Suprapubic skin (tissue), 4 donors: ENCODE measurements at places on chromosomes 7 and 10.

- H3K27ac ChIP-seq = no peak overlapping the region
- no peaks in the 10 kb centered on the region for H3K4me1 ChIP-seq
- no peak overlapping the region for H3K4me3 ChIP-seq
- DNase-seq = no peak
- H3K27me3 ChIP-seq = peaks cover 9% of the 10 kb centered on the region
- no peaks in the 10 kb centered on the region for H3K36me3 ChIP-seq
Observed at GRCh38 chr7:132276976-132277725, 299.1 kb downstream of the PLXNA4 start.

DNA sequence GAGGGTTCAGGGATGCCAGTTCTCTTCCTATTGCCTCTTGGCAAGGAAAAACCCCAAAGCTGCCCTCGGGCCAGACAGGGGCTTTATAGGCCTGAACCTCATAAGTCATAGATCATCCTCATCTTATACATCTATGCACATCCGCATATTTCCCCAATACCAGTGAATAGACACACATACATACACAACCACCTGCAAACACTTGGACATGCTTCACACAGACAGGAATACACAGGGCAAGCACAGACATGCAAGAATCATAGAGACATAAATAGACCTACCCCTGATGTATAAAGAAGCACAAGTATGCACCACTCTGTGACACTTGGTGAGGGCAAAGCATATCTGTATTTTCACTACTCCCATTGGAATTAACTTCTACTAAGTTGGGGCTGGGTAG, 30.7 kb downstream of the MBL2 start:
- H3K4me1 ChIP-seq = no peaks in the 10 kb centered on the region
- H3K36me3 ChIP-seq = no peaks in the 10 kb centered on the region
- H3K27ac ChIP-seq = no peak overlapping the region
- no peak for DNase-seq
- H3K4me3 ChIP-seq = no peak overlapping the region
- no peaks in the 10 kb centered on the region for H3K27me3 ChIP-seq

GRCh38 chr7:6166443-6166891, 106.0 kb downstream of the CYTH3 start:
- no peak overlapping the region for H3K27ac ChIP-seq
- no peak overlapping the region for H3K4me3 ChIP-seq
- no peak for DNase-seq
- no peaks in the 10 kb centered on the region for H3K27me3 ChIP-seq
- peaks cover 59% of the 10 kb centered on the region for H3K36me3 ChIP-seq

GRCh38 chr7:96887426-96887825, 117.9 kb upstream of the DLX6 start:
- H3K4me3 ChIP-seq = no peak overlapping the region
- no peak for DNase-seq
- no peaks in the 10 kb centered on the region for H3K4me1 ChIP-seq
- no peaks in the 10 kb centered on the region for H3K36me3 ChIP-seq
- no peaks in the 10 kb centered on the region for H3K27me3 ChIP-seq
- H3K27ac ChIP-seq = no peak overlapping the region

DNA sequence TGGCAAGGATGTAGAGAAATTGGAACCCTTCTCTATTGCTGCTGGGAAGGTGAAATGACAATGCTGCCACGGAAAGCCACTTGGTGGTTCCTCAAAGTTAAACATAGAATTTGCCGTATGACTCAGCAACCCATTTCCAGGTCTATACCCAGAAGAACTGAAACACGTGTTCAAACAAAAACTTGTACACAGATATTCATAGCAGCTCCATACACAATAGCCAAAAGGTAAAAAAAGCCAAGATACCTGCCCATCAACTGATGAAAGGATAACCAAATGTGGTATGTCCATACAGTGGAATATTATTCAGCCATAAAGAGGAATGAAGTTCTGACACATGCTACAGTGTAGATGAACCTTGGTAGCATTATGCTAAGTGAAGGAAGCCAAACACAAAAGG, 39.1 kb downstream of the LHPP start:
- no peak overlapping the region for H3K27ac ChIP-seq
- H3K4me1 ChIP-seq = no peaks in the 10 kb centered on the region
- H3K27me3 ChIP-seq = no peaks in the 10 kb centered on the region
- DNase-seq = no peak

GRCh38 chr7:90988996-90989765, 275.1 kb upstream of the FZD1 start:
- no peak overlapping the region for H3K27ac ChIP-seq
- H3K4me3 ChIP-seq = no peak overlapping the region
- H3K27me3 ChIP-seq = no peaks in the 10 kb centered on the region

DNA sequence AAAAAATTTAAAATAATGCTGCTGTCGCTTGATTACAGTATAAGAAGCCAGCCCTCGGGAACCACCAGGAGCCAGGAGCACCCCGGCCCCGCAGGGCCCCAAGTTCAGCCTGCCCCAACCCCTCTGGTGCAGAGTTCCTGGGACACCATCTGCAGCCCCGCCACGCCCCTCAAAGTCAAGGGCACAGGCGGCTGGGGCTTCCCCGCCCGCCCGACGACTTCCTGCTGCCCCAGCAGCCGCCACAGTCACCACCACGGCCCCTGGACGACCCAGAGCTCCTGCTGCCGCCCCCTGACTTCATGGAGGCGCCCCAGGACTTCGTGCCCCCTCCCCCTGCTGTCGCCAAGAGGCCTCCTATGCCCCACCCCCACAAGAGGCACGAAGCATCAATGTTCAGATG, 103.6 kb upstream of the PDSS1 start:
- DNase-seq = no peak
- H3K27ac ChIP-seq = no peak overlapping the region
- H3K27me3 ChIP-seq = peaks cover 3% of the 10 kb centered on the region
- H3K4me1 ChIP-seq = no peaks in the 10 kb centered on the region

GRCh38 chr7:44547536-44548231, 6.6 kb upstream of the NPC1L1 start:
- no peaks in the 10 kb centered on the region for H3K36me3 ChIP-seq
- no peaks in the 10 kb centered on the region for H3K27me3 ChIP-seq

GRCh38 chr7:16431646-16432424, 10.5 kb upstream of the CRPPA start:
- DNase-seq = no peak
- H3K27me3 ChIP-seq = no peaks in the 10 kb centered on the region
- no peaks in the 10 kb centered on the region for H3K36me3 ChIP-seq
- H3K4me3 ChIP-seq = no peak overlapping the region

GRCh38 chr10:31152421-31153135, 120.9 kb upstream of the ZNF438 start:
- no peaks in the 10 kb centered on the region for H3K36me3 ChIP-seq
- H3K4me3 ChIP-seq = no peak overlapping the region
- H3K27ac ChIP-seq = no peak overlapping the region
- H3K27me3 ChIP-seq = no peaks in the 10 kb centered on the region

DNA sequence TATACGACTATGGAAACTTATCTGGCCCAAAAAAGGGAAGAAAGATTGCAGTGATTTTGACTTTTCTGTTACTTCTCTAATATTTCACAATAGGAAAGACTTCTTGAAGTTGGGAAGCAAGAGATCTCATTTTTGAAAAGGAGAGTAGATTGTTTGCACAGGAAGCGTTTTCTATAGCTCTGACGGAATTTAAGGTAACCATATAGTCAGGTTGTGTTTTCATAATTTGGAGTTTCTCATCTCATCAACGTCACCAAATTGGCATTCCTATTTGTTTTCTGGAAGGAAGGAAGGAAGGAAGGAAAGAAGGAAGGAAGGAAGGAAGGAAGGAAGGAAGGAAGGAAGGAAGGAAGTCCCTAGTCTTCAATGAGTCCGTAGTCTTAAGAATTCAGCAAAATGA, 732.0 kb downstream of the XPNPEP1 start:
- H3K36me3 ChIP-seq = no peaks in the 10 kb centered on the region
- no peak overlapping the region for H3K27ac ChIP-seq
- no peak overlapping the region for H3K4me3 ChIP-seq

- H3K27ac ChIP-seq = no peak overlapping the region
- no peaks in the 10 kb centered on the region for H3K27me3 ChIP-seq
- DNase-seq = no peak
Observed at GRCh38 chr10:60872451-60872850, 71.5 kb downstream of the RHOBTB1 start.

GRCh38 chr7:2728316-2729030, 40.5 kb downstream of the AMZ1 start:
- peaks cover 7% of the 10 kb centered on the region for H3K4me1 ChIP-seq
- H3K36me3 ChIP-seq = peaks cover 25% of the 10 kb centered on the region
- H3K27ac ChIP-seq = no peak overlapping the region
- DNase-seq = peak; percentile 55

DNA sequence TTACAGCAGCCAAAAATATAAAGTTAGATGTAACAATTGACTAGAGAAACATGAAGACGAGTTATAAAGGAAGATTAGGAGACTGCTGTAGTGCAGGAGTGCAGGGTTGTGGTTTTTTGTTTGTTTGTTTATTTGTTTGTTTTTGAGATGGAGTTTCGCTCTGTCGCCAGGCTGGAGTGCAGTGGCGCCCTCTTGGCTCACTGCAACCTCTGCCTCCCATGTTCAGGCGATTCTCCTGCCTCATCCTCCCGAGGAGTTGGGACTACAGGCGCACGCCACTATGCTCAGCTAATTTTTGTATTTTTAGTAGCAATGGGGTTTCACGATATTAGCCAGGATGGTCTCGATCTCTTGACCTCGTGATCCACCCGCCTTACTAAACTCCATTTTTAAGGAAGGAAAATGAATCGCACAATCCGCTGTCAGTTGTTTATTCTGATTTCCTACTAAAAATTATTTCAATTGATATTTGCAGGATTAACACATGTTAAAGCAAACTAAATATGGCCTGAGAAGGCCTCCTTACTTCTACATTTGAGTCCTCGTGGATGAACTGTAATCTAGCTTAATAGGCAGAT, 233.3 kb downstream of the NSUN6 start:
- no peaks in the 10 kb centered on the region for H3K27me3 ChIP-seq
- no peak for DNase-seq
- H3K36me3 ChIP-seq = no peaks in the 10 kb centered on the region
- no peak overlapping the region for H3K27ac ChIP-seq

DNA sequence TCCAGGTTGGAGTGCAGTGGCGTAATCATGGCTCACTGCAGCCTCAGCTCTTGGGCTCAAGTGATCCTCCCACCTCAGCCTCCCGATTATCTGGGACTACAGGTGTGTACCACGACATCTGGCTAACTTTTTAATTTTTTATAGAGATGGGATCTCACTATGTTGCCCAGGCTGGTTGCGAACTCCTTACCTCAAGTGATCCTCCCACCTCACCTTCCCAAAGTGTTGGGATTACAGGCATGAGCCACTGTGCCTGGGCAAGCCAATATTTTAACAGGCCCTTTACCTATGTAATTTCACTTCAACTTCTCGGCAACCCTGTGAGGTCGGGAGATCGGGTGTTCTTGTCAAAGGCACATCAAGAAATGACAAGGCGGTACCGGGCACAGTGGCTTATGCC, 146.3 kb downstream of the CUX1 start:
- no peaks in the 10 kb centered on the region for H3K36me3 ChIP-seq
- DNase-seq = no peak
- no peak overlapping the region for H3K27ac ChIP-seq
- no peaks in the 10 kb centered on the region for H3K27me3 ChIP-seq
- H3K4me1 ChIP-seq = no peaks in the 10 kb centered on the region
- no peak overlapping the region for H3K4me3 ChIP-seq

- peaks cover 12% of the 10 kb centered on the region for H3K4me1 ChIP-seq
- no peaks in the 10 kb centered on the region for H3K36me3 ChIP-seq
- DNase-seq = no peak
Observed at GRCh38 chr7:12683678-12684585, 3.5 kb upstream of the ARL4A start.

DNA sequence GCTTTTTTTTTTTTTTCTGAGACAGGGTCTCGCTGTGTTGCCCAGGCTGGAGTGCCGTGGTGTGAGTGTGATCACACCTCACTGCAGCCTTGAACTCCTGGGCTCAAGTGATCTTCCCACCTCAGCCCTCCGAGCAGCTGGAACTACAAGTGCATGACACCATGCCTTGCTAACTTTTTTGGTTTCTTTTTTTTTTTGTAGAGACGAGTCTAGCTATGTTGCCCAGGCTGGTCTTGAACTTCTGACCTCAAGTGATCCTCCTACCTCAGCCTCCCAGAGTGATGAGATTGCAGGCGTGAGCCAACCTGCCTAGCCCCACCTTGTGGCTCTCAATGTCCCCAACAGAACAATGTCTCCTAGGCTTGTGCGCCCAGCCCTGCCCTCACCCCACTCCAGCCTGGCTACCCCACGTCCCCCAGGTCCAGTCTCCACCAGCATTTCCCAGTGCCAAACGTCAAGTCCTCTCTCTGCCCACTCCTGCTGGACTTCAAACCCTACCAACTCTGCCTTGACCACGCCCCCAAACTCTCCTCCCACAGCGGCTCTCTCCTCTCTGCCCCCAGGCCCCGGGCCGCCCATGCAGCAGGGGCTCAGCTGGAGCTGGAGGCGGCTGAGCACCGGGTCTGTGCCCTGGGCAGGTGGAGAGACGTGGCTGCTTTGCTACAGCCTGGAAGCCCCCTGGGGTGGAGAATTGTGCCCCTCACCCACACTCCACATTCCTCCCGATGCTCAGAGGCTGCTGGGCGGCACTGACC, 18.9 kb downstream of the BHLHA15 start:
- H3K27me3 ChIP-seq = no peaks in the 10 kb centered on the region
- no peaks in the 10 kb centered on the region for H3K4me1 ChIP-seq
- no peak for DNase-seq
- H3K4me3 ChIP-seq = no peak overlapping the region
- H3K36me3 ChIP-seq = peaks cover 71% of the 10 kb centered on the region

DNA sequence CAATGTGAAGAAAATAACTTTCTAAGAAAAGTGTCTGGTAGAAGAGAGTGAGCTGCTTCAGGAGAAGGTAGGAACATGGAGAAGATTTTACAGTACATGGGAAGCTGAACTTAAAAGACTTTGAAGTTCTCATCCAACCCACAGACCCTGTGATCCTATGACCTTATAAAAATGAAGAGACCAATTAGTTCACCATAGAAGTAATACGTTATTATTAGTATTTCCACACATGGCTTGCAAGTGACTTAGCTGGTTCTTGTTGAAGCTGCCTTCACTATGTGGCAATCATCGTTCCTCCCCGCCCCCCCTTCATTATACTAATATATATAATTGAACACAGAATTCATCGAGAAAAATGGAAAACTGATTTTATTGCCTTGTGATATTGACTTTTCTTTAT, 129.1 kb downstream of the SND1 start:
- no peak overlapping the region for H3K4me3 ChIP-seq
- DNase-seq = no peak
- H3K27ac ChIP-seq = no peak overlapping the region
- H3K27me3 ChIP-seq = no peaks in the 10 kb centered on the region

GRCh38 chr10:121681997-121682687, 83.9 kb upstream of the FGFR2 start:
- no peak overlapping the region for H3K4me3 ChIP-seq
- H3K4me1 ChIP-seq = no peaks in the 10 kb centered on the region
- H3K27ac ChIP-seq = no peak overlapping the region

GRCh38 chr7:43954524-43955228, 28.4 kb downstream of the UBE2D4 start:
- peaks cover 39% of the 10 kb centered on the region for H3K36me3 ChIP-seq
- no peak overlapping the region for H3K27ac ChIP-seq
- no peaks in the 10 kb centered on the region for H3K4me1 ChIP-seq
- H3K27me3 ChIP-seq = no peaks in the 10 kb centered on the region
- DNase-seq = no peak
